Liver (tissue), 10 donors: ENCODE measurements at places on chromosomes 16 and 17. TPM values are rescaled to one million over a fixed set of nuclear protein-coding genes. Genes with fewer than 3 reads are reported as not detected.

GRCh38 chr17:79036181-79036580 lies 12.2 kb downstream of the C1QTNF1 start:
- no peak for DNase-seq
- no peak overlapping the region for H3K27ac ChIP-seq
- no peaks in the 10 kb centered on the region for H3K4me1 ChIP-seq
- H3K36me3 ChIP-seq: no peaks in the 10 kb centered on the region

- no peaks in the 10 kb centered on the region for H3K4me1 ChIP-seq
- no peak for DNase-seq
- H3K27ac ChIP-seq: no peak overlapping the region
- no peaks in the 10 kb centered on the region for H3K27me3 ChIP-seq
Measured at GRCh38 chr17:5536866-5537650, 47.3 kb downstream of the NLRP1 start.

DNA sequence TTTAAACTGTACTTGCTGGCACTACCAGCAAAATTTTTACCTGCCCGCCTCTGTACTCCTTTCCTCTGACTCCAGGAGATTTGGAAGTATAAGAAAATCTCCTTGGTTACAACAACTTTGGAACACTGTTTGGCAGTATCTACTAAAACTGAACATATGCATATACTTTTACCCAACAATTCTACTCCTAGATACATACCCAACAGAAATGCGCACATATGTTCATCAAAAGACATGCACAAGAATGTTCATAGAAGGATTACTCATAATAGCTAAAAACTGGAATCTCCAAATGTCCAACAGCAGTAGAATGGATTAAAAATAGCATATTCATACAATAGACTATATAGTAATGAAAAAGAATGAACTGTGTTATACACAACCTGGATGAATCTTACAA lies 21.7 kb upstream of the MED13 start:
- H3K4me3 ChIP-seq: no peak overlapping the region
- H3K4me1 ChIP-seq: peaks cover 41% of the 10 kb centered on the region
- DNase-seq: no peak
- no peak overlapping the region for H3K27ac ChIP-seq

EVPLL gene
- not detected for total RNA-seq
